NAMALWA (cell line): ENCODE measurements at places on chromosomes 2 and 18.

DNA sequence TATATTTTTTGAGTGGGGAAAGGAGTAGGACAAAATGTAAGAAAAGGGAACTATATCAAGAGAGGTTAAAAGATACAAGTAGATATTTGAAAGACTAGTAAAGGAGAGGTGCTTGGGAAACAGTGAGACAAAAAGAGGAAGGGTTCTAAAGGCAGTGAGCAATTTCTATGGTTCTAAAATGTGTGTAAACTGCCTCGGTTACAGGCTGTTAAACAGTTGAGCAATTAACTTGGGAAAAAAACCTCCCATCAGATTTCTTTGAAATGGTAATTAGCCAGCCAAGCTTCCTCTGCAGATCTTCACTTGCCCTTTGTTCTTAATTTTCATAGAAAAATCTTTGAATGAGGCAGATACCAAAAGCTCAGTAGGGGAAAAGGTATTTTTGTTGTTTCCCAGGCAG, 238.7 kb upstream of the KCNH7 start:
- DNase-seq: no peak

DNA sequence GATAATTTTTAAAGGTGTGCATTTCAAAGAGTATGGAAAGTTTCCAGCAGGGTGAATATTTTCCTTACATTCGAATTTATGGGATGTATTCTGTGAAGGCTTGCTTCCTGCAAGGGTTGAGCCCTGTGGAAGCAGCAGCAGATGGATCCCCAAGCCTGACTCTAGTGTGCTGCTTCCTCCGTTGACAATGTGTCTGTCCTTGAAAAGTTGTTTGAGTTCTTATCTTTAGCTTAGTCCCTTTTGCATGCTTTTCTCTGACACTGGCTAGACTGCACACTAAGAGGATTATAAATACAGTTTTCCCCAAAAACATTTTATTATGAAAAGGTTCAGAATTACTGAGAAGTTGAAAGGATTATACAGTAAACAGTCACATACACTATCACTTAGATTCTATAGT, 86.3 kb downstream of the CEP192 start:
- no peak for DNase-seq

DNA sequence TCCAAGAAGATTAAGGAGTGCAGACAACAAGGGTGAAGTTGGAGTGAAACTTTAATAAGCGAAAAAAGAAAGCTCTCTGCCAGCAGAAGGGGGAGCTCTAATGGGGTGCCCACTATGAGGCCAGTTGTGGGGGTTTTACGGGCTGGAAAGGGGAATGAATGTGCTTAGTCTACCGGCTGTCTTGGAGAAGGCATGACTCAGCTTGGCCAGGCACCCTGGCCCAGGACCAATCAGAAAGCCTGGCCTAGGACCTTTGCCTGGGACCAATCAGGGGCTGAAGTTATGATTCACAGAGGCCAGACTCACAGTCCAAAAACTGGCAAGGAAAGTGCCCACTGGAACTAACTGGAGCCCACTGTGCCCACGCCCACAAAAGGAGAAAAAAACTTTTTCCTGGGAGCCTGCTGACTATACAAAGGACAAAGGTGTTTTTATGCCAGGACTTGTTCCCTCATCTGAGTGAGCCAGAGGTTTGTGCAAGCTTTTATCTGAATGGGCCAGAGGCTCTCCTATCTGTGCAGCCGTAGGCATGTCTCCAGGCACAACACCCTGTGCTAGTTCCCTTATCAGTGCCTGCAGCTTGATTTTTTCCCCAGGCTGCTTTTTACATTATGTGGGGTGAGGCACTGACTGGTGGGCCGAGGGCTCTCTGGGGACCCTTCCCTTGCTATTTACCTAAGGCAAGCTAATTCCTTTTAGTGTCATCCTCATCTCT, 18.6 kb downstream of the CMPK2 start:
- no peak for DNase-seq

DNA sequence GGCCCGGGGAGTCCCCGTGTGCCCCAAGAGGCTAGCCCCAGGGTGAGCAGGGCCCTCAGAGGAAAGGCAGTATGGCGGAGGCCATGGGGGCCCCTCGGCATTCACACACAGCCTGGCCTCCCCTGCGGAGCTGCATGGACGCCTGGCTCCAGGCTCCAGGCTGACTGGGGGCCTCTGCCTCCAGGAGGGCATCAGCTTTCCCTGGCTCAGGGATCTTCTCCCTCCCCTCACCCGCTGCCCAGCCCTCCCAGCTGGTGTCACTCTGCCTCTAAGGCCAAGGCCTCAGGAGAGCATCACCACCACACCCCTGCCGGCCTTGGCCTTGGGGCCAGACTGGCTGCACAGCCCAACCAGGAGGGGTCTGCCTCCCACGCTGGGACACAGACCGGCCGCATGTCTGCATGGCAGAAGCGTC, 16.9 kb upstream of the FAHD2A start:
- DNase-seq: no peak

- no peak for DNase-seq
These were observed 4.7 kb upstream of the ITSN2 start for GRCh38 chr2:24365051-24365450.

GRCh38 chr2:8796878-8797550, 40.4 kb downstream of the KIDINS220 start:
- DNase-seq: no peak

- DNase-seq: no peak
These were observed 135.5 kb downstream of the GAREM1 start for GRCh38 chr18:32335228-32335627.

GRCh38 chr18:629269-630150, 27.9 kb upstream of the TYMS start:
- peak; percentile 21 for DNase-seq

DNA sequence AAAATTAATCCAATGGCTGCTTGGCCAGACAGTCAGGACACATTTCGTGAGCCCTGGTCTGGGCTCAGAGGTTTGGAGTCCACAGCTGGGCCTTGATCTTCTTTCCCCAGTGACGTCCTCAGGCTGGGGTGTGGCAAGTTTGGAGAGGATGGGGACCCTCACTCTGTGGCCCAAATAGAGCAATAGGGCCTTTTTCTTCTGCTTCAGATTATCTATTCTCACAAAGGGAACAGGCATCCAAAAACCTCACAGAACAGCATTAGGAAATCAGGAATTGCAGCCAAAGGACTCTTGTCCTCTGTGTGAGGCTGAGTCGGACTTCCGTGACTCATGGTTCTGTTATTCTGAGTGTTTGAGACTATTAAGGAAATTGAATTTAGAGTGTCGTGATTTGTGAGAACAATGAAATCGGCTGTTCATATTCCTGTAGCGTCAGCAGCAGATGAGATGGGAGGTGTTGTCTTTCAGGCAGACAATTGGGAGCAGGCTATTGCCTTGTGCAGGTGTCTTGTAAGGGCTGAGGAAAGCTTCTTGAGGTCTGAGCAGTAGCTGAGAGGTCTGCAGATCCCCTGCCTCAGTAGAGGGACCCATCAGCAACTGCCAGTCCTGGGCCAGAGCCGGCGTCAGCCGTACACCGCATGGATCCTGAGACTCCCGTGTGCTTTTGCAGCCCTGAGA, 113.8 kb downstream of the SH3RF3 start:
- no peak for DNase-seq

- peak; percentile 53 for DNase-seq
These were observed 48.0 kb upstream of the MRPL33 start for GRCh38 chr2:27723372-27724144.

DNA sequence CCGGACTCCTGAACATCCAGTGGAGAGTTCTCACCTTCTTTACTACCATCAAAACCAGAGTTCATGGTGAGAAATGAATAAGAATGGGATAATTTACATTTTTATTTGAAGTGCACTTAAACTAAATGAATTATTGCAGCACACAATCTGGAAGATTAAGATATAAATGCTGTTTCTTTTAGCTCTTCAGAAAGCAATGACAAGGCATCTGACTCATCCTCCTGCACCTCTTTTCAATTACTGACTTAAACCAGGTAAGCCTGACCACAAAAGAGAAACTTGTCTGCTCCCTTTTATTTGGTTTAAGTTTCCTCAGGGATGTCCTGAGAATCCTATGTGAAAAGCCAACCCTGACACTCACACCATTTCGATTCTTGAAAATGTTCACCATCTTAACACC, 720 bp upstream of the DSC2 start:
- DNase-seq: no peak

- no peak for DNase-seq
These were observed 186.1 kb downstream of the TWIST2 start for GRCh38 chr2:239033801-239034560.
